Activated gamma-delta T cell treated with Interleukin-2 at 50 U/mL for 16 hours (primary cell): ENCODE measurements at places on chromosomes 11 and 22.

DNA sequence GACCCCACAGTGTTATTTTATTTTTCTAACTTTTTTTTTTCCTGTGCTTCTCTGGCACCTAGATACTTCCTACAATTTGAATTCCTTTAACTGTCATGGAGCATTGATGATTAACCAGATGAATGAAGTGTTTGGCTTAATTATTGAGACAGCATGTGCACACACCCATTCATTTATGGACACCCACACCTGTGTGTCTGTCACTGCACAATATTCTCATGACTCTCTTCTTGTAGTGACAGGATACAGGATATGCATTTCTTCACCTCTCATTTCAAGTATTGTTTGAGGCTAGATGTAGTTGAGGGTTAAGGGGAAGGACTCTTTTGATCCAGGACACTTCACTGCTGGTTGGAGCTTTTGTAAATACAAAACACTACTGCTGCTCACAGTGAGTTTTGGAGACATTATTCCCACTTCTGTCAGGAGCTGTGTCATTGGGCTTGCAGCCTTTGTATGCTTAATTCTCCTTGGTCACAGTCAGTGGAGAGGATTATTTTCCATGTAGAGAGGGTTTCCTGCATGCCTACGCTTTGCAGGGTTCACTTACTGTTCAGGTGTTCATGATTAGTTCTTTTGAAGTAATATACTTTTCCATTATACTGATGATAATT lies 33.5 kb downstream of the SPECC1L start:
- DNase-seq = no peak

DNA sequence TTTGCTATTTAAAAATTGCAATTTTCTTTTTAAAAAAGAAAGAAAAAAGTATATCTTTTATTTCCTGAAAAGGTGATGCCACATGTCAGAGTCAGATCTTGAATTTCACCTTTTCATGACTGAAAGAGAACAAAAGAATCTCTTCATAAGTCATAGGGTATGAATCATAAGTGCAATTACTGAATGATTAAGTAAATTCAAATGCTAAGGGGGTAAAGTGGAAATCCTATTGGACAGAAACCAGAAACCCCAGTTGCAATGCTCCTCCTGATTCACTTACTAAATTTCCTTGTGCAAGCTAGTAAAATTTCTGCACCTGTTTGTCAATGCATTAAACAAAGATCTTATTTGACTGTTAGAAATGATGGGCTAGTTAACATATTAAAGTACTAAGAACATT lies 8.2 kb upstream of the PRRG4 start:
- no peak for DNase-seq

- DNase-seq = no peak
These were observed 7.4 kb downstream of the CAPN5 start for GRCh38 chr11:77074205-77074604.

DNA sequence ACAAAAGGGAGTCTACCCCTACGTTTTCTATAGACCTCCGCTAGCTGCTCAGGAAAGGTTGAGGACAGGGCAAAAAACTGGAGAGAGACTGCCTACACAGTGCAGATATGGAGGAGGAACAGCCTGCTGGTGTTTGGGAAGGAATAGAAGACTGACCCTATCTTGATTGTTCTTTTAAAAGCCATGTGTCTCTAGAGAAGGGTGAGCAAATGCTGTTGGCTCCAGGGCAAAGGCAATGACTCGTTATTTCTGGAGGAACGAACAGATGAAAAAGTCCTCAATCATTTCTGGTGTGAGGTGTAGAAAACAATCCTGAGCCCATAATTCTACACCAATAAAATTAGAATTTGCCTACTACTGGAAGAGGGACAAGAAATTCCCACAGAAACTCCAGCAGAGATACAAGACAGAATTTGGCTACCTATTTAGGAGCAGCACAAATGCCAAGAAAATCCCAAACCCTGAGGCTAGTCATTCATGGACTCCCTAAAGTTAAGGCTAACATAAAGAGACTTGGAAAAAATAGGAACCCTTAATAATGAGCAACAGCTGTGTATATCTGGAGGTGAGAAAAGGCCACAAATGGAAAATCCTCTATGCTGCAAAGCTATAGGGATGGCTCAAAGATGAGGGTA lies 1206.3 kb upstream of the CNTN5 start:
- DNase-seq = no peak

- DNase-seq = no peak
These were observed 784.8 kb downstream of the TBC1D22A start for GRCh38 chr22:47547239-47547661.

DNA sequence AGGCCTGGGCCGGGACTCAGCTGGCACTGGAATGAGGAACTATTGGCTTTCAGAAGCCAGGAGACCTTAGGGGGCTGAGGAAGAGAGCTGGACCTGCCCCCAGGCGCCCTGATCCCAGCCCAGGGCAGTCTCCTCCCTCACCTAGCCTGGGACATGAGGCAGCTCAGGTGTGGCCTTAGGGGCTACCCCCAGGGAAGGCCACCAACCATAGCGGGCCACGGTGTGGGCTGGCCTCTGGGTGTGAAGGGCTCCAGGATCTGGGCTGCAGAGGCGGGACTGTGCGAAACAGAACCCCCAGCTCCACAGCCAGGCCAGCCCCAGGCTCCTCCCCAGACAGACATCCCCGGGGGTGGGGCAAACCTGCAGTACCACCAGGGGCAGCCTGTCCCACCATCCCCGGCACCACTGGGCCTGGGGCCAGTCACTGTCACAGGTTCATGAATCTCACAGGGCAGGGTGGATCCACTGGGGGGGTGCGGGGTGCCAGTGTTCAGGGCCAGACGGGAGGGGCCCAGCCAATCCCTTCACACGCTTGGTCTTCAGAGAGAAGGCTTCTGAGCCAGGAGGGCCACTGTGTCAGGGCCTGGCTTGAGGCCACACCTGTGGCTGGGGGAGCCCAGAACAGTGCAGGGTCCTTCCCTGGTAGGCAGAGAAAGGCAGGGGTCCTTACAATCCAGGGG lies 3.5 kb downstream of the PLXNB2 start:
- no peak for DNase-seq

- DNase-seq = no peak
These were observed 20.2 kb downstream of the MPEG1 start for GRCh38 chr11:59192446-59193020.

GRCh38 chr22:22248878-22249277 lies 4.3 kb downstream of the VPREB1 start:
- peak; percentile 39 for DNase-seq

DNA sequence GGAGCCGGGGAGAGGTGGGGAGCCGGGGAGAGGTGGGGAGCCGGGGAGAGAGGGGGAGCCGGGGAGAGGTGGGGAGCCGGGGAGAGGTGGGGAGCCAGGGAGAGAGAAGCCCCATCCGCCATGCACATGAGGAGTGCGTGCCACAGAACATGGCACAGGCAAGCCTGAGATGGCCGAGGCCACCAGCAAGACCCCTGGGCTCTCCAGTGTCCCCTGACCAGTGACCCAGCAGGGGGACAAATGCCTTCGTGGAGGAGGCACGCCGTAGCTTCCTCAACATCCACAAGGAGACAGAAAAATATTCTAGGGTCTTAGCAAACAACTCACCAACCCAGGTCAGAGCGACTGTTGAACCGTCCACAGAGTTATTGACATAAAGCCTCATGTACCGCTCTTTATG lies 618.8 kb downstream of the TBC1D22A start:
- no peak for DNase-seq

GRCh38 chr11:32262367-32262766 lies 171.5 kb downstream of the RCN1 start:
- DNase-seq = no peak

DNA sequence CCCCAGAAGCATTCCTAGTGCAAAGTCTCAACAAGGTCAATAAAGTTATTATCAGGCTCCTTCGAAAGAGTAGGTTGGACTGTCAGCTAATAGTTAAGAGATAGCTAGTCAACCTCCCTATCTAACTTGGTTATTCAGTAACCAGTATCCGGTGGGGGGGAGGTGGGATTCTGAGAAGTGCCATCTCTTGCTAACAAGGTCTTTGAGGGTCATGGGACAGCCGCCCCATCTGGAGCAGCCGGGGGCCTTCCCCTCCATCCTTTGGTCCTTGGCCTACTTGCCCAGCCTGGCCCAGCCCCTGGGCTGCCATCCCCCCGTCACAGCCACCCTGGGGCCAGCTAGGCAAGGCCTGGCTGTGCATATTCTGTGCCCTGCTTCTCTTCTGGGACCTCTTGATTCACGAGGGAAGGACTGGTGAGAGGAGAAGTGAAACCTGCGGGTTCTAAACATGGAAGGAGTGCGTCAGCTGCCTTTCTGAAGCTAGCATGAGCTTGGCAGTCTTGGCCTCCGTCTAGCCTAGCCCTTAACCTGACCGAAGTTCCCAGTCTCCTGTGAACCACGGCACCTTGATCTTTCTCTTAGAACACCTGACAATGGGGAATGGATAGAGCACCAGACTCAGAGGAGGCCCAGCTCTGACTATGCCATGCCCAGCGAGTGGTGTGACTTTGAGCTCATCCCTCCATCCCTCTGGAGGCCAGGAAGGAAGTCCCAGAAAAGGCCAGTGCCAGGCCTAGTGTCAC lies 9.3 kb downstream of the SLC37A2 start:
- no peak for DNase-seq

- DNase-seq = no peak
These were observed 27.6 kb downstream of the LRRC10B start for GRCh38 chr11:61535998-61536675.

- DNase-seq = no peak
These were observed 2.0 kb downstream of the NAV2 start for GRCh38 chr11:19714387-19715363.

DNA sequence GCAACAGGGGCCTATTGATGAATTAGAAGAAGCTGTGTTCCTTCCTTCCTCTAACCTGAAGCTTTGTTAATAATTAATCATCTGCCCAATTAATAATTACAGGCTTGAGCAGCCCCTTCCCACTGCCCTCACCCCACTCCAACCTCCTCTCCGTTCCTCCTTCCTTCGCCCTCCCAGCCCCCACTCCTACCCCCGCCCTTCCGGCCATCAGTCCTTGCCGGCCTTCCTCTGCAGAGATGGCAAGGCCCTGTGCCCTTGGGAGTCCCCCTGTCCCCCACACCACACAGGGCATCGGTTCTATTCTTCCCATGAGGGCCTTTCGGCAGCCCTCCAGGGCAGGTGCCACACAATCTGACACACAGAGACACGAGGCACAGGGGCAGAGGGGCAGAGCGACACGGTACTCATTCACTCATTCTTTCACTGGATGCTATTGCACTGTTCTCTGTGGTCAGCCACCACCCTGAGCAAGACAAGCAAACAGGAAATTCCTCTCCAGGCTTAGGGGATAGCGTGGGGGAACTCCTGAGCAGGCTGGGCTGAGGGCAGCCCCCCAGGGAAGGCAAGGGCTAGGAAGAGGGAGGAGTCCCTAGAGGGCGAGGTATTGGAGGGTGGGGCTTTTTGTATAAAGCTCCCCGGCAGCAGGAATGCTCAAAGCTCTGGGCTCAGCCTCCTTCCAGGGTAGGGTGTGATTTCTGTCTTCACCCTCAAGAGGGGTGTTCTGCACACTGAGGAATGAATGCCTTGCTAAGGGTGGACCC lies 14.7 kb downstream of the MGAT3 start:
- DNase-seq = no peak
